ENCODE measurements at places on chromosomes 1 and 21. TPM values are rescaled to one million over a fixed set of nuclear protein-coding genes. Genes with fewer than 3 reads are reported as not detected.

GRCh38 chr1:244349103-244349531 lies 102.6 kb downstream of the ADSS2 start:
- no peak for DNase-seq

DNA sequence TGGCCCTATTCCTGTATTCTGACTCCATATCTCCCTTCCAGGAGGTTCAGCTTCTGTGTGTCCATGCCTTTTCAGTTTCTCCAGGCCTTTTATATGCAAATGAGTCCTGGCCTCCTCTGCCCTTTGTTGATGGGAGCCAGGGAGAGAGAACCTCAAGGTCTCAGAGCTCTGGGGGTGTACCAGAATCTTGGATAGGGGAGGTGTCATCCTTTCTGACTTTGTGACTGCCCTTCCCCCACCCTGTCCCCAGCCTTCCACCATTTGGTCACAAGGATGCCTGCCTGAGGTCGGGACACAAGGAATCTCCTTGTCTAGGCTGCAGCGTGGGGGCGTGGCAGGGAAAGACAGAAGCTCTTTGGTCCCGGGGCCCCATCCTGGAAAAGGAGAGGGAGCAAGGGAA lies 18.6 kb downstream of the LURAP1 start:
- no peak for DNase-seq

DNA sequence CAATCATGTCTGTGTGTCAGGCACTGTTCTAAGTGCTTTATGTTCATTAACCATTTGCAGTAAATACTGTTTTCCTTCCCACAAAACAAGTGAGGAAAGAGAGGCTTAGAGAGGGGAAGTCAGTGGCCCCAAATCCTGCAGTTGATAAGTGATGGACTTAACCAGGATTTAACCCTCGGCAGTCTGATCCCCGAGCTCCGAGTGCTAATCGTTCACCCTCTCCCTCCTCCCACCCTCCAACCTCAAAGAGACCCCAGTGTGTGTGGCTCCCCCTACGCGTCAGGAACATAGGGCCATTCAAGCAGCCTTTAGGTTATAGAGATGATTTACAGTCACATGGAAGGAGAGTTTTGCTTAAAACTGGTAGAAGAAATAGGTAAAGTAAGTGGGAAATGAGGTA lies 47.2 kb downstream of the SCCPDH start:
- no peak for DNase-seq

- DNase-seq: peak; percentile 82
These were observed 48.5 kb upstream of the ECE1 start for GRCh38 chr1:21338573-21339355.

DNA sequence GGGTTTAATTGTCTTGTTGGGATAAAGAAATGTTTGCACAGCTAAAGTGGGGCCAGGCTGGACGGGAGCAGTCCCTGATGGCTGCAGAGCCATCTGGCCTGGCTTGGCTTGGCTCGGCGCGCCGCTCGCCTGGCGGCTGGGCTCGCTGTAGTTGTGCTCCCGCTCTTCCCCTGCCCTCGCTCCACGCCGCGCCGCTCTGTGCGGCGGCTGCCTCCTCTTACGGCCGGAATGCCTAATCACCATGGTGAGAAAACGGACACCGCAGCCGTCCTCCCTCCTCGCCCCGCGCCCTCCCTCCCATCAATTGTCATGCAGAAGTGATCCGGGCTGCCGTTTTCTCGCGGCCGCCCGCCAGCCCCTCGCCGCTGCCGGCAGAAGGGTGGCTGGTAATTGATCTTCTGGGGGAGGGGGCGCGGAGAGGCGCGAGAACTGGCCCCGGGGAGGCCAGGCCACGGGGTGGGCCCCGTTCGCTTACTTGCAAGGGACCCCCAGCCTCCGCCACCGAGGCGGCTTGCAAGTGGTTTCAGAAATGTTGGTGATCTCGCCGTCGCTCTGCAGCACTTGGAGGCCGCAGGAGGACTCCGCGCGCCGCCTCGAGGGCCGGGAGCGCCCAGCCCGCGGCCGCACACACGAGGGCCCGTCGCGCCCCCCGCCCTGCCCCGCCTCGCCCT lies 12.4 kb downstream of the RNF220 start:
- DNase-seq: no peak

DNA sequence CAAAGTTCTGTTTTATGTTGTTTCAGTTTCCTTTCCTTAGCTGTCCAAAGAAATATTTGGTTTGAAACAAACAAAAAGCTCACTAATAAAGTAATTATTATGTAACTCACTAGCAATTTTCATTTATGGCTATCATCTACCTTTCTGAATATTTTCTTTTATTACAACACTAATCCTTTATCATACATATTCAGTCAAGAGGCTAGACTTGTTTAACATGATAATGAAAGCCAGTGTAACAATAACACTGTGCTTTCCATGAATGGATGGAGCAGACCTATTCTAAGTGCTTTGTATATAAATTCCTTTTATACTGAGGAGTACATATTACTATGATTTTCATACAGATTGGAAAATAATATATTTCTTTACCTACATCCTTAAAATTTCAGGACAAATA lies 972.8 kb upstream of the ADGRL4 start:
- DNase-seq: no peak

GRCh38 chr1:30877205-30877912 lies 31.2 kb downstream of the SDC3 start:
- no peak for DNase-seq

DNA sequence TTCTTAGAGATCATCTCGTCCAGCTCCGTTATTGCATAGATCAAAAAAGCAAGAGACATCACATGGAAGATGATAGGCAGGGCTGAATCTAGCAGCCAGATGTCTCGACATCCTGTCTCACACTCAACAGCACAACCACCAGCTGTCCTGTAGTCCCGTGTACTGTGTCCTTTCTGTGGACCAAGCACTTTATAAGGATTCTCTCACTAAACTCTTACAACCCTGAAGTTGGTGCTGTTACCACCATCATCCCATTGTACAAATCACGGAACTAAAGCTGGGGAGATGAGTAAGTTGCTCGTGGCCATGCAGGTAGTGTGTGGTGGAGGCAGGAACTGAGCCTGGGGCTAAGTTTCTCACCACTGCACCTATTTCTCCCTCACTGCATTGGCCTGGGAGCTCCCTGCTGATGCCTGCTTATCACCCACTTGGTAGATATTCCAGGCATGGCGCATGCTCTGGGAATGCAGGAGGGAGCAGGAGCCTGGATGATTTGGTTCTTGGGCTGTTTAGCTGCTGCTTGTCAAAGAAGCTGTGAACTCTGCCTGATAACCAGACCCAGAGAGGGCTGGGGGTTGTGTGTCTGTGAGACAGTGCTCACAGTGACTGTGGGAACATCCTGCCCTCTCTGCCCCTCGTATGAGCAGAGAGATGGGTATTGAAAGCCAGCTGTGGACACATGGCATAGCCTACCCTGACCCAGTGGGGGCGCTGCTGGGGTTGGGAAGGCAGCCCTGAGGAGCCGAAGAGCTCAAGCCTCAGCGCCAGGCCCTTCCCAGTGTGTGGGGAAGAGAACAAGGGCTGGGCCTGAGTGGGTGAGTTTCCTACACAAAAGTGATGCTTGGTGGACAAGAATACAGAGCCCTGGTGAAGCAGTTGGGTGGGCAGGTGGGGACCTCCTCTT lies 13.6 kb downstream of the PPFIA4 start:
- no peak for DNase-seq

DNA sequence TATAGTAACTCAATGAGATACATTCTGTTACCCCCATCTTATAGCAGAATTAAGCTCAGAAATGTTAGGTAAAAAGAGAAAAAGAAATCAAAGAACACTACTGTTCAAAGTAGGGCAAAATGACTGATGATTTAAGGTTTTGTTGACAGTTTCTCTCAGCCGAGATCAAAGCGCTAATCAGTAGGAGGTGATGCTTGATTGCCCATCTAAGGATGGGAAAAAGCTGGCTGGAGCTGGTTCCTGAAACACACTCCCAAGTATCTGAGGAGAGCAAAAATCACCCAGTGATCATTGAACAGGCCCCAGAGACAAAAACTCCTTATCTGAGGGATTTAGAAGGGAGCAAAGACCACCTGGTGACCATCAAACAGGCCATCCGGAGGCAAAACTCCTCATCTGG lies 64.5 kb upstream of the CSF1 start:
- peak; percentile 67 for DNase-seq

DNA sequence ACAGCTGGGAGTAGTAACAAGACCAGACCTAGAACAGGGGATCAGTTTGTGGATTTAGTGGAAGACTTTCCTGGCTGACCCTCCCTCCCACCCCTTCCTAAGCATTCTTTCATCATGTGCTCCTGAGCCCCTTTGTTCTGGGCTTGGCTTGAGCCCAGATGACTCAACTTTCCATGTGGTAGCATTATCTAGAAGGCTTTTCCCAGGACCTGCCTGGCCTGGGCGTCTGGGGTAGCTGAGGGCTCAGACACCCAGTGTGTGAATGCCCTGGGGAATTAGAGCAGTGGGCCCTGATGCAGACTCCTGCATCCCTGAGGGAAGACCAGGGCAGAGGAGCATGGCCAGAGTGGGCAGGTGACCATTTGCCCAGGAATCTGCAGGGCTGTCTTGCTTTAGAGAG lies 44.1 kb upstream of the TSPAN2 start:
- no peak for DNase-seq

GRCh38 chr21:34046917-34047316 lies 26.5 kb upstream of the MRPS6 start:
- no peak for DNase-seq

DNA sequence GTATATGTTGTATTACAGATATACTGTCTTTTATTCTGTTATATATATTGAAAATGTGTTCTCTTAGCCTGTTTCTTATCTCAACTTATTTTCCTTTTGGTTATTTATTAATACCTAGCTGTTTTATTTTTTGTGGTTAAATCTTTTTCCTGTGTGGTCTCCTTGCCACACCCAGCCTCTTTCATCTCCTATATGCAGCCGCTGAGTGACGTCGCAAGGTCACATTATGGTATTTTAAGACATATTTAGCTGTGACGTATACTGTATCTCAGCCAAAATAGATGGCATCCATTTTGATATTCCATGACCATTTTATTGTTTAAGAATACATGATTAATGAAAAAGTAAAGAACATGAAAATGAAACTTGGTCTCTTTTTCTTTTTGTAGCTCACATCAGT lies 29.1 kb downstream of the CENPF start:
- no peak for DNase-seq

GRCh38 chr1:51301152-51301843 lies 29.1 kb downstream of the TTC39A start:
- DNase-seq: no peak

GRCh38 chr1:234668577-234668955 lies 58.6 kb upstream of the IRF2BP2 start:
- no peak for DNase-seq

DNA sequence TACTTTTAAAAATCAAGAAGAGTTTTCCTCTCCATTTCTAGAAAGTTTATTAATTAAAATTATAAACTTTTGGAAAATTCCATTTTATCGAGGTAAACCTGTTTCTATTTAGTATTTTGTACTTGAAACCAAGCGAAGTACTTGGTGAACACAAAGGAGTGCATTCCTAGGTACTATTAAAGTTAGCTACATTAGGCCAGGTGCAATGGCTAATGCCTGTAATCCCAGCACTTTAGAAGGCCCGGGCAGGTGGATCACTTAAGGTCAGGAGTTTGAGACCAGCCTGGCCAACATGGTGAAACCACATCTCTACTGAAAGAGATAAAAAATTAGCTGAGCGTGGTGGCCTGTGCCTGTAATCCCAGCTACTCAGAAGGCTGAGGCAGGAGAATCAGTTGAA lies 292.2 kb downstream of the NTNG1 start:
- no peak for DNase-seq

DNA sequence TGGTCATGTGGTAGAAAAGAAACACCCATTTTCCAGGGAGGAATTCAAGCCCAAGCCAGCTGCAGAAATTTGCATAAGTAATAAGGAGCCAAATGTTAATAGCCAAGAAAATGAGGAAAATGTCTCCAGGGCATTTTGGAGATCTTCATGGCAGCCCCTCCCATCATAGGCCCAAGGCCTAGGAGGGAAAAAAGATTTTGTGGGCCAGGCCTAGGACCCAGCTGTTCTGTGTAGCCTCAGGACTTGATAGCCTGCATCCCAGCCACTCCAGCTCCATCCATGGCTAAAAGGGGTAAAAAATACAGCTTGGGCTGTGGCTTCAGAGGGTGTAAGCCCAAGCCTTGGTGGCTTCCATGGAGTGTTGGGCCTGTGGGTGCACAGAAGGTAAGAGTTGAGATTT lies 21.4 kb upstream of the LYPD8 start:
- no peak for DNase-seq

DNA sequence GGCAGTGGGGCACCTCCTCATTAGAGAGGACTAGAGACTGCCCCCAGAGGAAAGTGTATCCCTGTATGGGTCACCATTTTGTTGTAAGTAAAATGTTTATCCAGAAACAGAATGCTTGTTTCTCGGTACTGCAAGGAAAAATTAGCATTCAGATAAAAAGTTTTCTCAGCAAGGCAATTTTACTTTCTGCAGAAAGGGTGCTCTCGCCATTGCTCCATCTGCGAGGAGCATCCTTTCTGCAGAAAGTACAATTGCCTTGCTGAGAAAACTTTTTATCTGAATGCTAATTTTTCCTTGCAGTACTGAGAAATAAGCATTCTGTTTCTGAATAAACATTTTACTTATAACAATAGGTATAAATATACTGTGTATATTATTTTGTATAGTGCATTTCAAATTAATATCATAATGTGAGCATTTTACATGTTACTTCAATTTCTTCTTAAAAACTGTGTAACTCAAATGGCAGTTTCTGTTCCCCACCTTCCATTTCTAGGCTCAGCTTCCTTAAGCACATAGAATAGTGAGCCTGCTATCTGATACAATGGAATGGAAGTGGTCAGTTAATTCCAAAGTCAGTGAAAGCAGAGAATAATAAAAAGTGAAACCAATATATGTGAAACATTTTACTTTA lies 76.5 kb upstream of the DESI2 start:
- DNase-seq: no peak

- no peak for DNase-seq
These were observed 164.9 kb downstream of the CAMTA1 start for GRCh38 chr1:6950001-6950765.

- no peak for DNase-seq
These were observed 105.3 kb upstream of the CLDN14 start for GRCh38 chr21:36584980-36585940.

- no peak for DNase-seq
These were observed 148.9 kb downstream of the EIF4G3 start for GRCh38 chr1:21027805-21028204.

GRCh38 chr21:15703932-15704331 lies 25.9 kb upstream of the USP25 start:
- no peak for DNase-seq

DNA sequence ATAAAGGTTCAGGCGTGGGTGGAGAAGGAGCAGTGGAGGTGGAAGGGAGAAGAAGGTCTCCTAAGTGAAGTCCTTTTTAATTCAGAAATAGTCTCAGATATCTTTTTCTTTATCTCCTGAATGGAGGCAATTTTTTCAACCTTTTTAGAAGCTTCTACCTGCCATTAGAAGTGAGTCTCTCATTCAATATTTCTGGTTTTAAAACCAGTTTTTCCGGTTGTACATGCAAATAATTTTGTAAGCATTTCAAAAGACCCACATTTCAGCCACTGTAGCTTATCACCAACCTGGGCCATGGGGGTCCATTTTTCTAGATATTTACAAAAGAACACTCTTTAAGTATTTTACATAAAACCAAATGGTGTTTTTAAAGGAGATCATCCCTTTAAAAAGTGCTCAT lies 1280.2 kb downstream of the NCAM2 start:
- DNase-seq: no peak

The RNF220 gene
- polyA plus RNA-seq: 80.5 TPM

The NBPF26 gene
- 17.0 TPM for polyA plus RNA-seq

The RAB29 gene
- 38.9 TPM for polyA plus RNA-seq

The G0S2 gene
- polyA plus RNA-seq: 5.3 TPM

The GUCA2A gene
- not detected for polyA plus RNA-seq

The KRTAP19-3 gene
- not detected for polyA plus RNA-seq

The ETS2 gene
- 42.0 TPM for polyA plus RNA-seq

The DISC1 gene
- 5.4 TPM for polyA plus RNA-seq

The BARHL2 gene
- not detected for polyA plus RNA-seq

The DHDDS gene
- polyA plus RNA-seq: 43.2 TPM

Data from left kidney (tissue), 8 donors.